ENCODE measurements at places on chromosomes 11 and 22.

DNA sequence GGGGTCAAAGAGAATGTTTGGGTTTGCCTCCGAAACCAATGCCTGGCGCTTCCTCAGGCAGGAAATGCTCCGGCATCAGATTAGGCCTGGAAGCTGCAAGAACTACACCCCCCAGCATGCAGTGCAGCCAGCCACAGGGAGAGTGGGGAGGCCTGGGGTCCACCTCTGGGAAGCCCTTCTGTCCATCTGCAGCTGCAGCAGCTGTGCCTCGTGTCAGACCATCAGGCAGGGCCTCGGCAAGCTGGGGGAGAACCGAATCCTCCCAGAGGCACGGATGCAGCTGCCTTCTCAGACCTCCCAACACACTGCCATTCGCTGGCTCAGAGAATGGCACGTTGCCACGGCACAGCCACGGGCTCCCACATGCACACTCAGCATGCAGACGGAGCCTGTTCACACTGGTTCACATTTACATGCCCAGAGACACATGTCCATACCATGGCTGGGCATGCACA lies 57.4 kb downstream of the NECTIN1 start:
- DNase-seq, result no peak

GRCh38 chr11:112377946-112378345 lies 117.3 kb upstream of the PLET1 start:
- no peak for DNase-seq

GRCh38 chr11:66744485-66745355 lies 15.7 kb upstream of the SPTBN2 start:
- DNase-seq, result peak; percentile 88

- DNase-seq, result no peak
Measured at GRCh38 chr11:18743365-18743764, 17.4 kb upstream of the IGSF22 start.

DNA sequence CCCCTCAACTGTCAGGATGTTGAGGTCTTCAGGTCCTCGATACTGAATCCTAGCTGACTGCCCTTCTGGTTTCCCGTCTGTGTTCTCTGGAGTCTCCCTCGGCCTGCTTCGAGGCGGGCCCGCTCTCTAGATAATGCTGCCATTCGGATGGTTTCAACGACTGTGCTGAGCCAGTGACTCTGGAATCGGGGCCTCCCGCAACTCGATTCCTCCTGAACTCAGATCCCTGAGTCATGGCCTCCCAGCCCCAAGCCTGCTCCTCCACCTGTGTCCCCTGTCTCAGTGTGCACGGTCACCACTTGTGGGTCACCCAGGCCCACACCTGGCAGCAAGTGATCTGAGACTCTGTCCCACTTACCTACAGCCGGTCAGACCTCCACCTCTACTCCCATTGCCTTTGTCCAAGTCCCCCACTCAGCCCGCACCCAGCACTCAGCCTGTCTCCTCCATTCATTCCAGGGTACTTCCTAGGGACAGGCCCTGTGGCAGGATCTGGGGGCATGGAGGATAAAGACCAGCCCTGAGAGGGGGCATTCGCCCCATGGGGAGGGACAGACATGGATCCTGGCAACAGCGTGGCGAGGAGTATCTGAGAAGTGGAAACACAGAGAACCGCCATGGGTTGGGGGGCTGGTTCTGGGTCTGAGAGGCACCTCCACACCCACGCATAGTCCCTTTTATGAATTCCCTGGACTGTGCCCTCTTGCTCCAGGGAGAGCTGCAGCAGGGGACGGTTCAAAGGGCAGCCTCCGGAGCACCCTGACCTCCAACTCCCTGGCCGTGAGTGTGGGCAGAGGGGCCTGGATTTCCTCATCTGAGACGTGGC lies 14.3 kb downstream of the MPST start:
- DNase-seq, result no peak

DNA sequence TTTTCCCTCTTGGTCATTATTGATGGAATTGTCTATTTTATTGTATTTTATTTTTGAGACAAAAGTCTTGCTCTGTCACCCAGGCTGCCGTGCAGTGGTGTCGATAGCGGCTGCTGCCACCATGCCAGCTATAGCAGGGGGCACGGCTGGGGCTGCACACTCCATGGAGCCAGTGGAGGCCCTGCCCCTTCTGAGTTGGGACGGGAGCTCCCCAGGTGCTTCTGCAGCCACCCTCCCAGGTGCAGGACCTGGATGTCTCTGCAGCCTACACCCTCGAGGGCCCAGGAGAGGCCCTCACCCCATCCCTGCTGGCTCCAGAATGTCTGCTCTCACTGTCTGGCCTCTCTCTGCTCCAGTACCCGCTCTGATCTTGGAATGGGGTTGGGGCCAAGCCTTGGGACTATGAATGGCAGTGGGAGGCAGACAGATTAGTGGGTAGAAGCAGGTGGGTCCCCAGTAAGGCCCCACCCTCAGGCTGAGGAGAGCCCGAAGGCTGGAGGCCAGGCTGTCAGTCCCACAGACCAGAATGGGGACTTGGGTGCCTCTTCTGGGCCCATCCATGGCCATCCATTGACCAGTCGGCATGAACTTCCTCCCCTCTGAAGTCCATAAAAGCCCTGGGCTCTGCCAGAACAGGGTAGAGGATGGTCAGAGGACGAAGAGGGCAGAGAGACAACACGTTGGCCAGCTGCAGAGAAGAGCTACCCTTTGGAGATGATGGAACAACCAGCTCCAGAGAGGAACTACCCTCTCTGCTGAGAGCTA lies 49.6 kb upstream of the ATXN10 start:
- no peak for DNase-seq

DNA sequence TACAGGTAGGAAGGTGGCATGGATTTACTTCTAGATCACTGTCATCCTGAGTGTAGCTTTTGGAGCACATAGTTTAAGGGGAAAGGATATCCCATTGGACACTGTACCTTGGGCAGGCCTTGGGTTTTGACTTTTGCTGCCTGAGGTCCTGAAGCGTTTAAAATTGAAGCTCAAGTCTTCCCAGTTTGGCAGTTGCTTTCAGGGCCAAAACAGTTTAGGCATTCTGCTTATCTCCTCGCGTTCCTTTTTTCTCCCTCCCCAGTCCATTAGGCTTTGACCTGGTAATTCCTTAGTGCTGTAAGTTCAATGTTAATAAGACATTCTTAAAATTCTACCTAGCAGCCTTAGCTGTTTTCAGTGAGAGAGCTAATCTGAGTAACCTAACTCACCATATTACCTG lies 35.7 kb downstream of the CSTF3 start:
- DNase-seq, result no peak

- DNase-seq, result no peak
Measured at GRCh38 chr22:32665676-32666075, 135.8 kb upstream of the TIMP3 start.

DNA sequence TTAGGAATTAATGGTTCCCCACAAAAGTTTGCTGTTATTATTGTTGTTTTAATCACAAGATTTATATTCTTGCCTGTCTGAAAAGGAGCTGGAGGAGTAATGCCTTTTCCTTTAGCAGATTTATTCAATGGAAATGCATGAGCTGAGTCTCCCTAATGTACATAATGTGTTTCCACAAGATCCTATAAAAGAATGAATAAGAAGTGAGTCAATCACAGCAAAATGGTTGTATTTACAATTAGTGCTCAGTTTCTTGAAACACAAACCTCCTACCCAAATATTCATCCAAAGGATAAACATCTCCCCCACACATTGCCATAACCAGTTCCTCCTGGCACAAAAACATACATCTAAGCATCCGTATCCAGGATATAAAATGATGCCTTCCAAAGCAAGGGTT lies 33.3 kb downstream of the ME3 start:
- no peak for DNase-seq

- DNase-seq, result no peak
Measured at GRCh38 chr11:74226907-74227306, 55.8 kb downstream of the PPME1 start.

- DNase-seq, result no peak
Measured at GRCh38 chr22:50260434-50260800, 1.1 kb downstream of the MAPK12 start.

GRCh38 chr11:5384335-5384734 lies 723 bp downstream of the OR51M1 start:
- no peak for DNase-seq
